ENCODE measurements at places on chromosomes 5 and 9. TPM values are rescaled to one million over a fixed set of nuclear protein-coding genes. Genes with fewer than 3 reads are reported as not detected.

Gene SH2D3C
- 0.43 TPM for total RNA-seq

DNA sequence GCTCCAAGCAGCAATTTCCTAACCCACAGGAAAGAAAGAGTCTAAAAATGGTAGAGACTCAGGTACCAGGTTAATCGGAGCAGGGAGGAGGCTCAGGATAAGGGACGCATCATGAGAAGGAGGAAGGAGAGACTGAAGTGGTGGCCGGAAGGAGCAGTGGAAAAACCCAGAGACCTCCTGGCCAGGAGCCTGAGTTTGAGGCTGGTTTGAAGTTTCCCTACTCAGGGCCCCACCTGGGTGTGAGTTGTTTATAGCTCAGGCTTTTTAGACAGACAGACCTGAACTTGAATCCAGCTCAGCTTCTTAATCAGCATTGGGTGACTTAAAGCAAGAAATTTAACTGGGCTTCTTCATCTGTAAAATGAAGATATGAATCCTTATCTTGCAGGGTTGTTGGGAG lies 11.9 kb upstream of the AQP7 start:
- DNase-seq: no peak

Gene DOCK2
- 7.3 TPM for total RNA-seq

- no peak for DNase-seq
These were observed 714.1 kb upstream of the CDH10 start for GRCh38 chr5:25358919-25359318.

Gene RAD23B
- total RNA-seq: 375 TPM

GRCh38 chr9:2655411-2655901 lies 33.9 kb downstream of the VLDLR start:
- peak; percentile 71 for DNase-seq

DNA sequence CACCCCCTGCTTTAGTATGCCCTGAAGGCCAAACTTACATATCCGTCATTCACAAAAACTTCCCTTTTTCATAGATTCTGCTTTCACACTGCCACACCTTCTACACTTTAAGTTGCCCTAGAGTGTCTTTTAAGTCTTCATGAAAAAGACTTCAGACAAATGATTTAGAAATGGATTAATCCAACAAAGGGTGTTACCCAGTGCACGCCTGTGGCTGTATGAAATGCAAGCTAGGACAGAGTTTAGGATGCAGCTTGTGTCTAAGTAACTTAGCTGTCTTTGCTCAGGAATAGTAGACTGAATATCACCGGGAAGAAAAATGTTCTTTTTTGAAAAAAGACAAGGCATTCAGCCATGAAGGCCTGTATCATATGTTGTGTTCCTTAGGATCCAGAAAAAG lies 210.0 kb downstream of the MPDZ start:
- no peak for DNase-seq

Gene NR5A1
- total RNA-seq: not detected

- DNase-seq: no peak
These were observed 19.5 kb downstream of the GFPT2 start for GRCh38 chr5:180333661-180334060.

Gene CANX
- 628 TPM for total RNA-seq

DNA sequence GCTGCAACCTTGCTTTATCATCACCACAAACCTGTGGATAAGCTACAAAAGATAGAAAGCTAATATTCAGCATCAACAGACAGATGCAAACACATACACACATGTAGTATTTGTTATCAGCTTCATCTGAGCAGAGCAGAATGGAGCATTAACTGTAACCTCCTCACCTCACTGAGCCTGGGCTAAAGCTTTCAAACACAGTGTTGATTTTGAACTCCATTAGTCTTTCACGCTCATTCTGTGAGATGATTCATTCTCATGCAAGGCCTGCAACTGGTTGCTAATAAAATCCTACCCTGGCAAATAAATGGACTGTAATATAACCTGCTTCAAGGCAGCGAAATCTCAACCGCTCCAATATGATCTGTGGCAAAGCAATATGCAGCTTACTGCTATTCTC lies 1360.6 kb upstream of the ACO1 start:
- DNase-seq: no peak

GRCh38 chr5:179526978-179527377 lies 23.4 kb upstream of the RUFY1 start:
- peak; percentile 11 for DNase-seq

Gene TUSC1
- 12.2 TPM for total RNA-seq

GRCh38 chr5:153562189-153562588 lies 71.7 kb downstream of the GRIA1 start:
- peak; percentile 48 for DNase-seq

GRCh38 chr5:132025403-132025971 lies 14.0 kb upstream of the ACSL6 start:
- DNase-seq: no peak

Gene PRSS3
- total RNA-seq: 3.9 TPM

- DNase-seq: no peak
These were observed 26.8 kb upstream of the SLC12A7 start for GRCh38 chr5:1138445-1139245.

- DNase-seq: no peak
These were observed 3.2 kb downstream of the GRPEL2 start for GRCh38 chr5:149348518-149348917.

GRCh38 chr9:36276781-36277181 lies 18.5 kb upstream of the GNE start:
- peak; percentile 86 for DNase-seq

GRCh38 chr5:8060953-8061429 lies 192.0 kb downstream of the MTRR start:
- DNase-seq: no peak

Gene DBH
- total RNA-seq: not detected

Gene ACTBL2
- 0.97 TPM for total RNA-seq

DNA sequence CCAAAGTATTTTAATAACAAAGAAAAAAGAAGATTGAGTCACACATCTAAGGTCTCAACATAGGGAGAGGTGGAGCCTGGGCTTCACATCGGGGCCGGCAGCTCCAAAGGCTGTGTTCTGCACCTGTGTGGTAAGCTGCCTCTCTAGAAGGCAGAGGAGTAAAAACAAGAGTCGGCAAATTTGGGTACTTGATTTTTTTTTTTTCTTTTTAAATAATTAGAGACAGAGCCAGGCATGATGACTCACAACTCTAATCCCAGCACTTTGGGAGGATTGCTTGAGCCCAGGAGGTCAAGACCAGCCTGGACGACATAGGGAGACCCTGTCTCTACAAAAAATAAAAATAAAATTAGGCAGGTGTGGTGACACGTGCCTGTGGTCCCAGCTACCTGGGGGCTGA lies 4.7 kb downstream of the URM1 start:
- DNase-seq: no peak

GRCh38 chr5:134813827-134814226 lies 31.9 kb upstream of the C5orf24 start:
- DNase-seq: no peak

GRCh38 chr5:172546196-172546595 lies 91.9 kb upstream of the SH3PXD2B start:
- no peak for DNase-seq

Gene ENTPD2
- not detected for total RNA-seq

DNA sequence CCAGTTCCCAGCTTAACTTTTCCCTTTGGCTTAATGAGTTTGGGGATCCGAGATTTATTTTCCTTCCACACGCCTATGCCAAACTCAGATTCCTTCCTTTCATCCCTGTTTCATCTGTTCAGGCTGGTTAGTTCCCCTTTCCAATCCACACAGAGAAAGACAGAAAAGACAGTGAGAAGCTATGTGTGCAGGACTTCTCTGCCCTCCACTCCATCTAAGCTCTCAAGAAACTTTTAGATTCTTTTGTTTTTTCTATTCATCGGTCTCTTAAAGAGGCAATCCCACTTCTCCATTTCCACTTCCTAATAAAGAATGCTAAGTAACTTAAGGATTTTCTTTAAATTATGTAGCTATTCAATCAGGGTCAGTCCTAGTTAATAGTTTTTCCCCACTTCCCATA lies 11.2 kb downstream of the ITGA1 start:
- DNase-seq: no peak

GRCh38 chr9:109972026-109972882 lies 192.3 kb downstream of the PALM2AKAP2 start:
- DNase-seq: no peak

- DNase-seq: no peak
These were observed 174.6 kb upstream of the PANK3 start for GRCh38 chr5:168753691-168754254.

Gene TEK
- 25.8 TPM for total RNA-seq

- no peak for DNase-seq
These were observed 45.5 kb downstream of the GALNT10 start for GRCh38 chr5:154236011-154236410.

Gene GLRA1
- total RNA-seq: not detected

GRCh38 chr5:74623006-74623611 lies 17.4 kb downstream of the ENC1 start:
- DNase-seq: no peak

DNA sequence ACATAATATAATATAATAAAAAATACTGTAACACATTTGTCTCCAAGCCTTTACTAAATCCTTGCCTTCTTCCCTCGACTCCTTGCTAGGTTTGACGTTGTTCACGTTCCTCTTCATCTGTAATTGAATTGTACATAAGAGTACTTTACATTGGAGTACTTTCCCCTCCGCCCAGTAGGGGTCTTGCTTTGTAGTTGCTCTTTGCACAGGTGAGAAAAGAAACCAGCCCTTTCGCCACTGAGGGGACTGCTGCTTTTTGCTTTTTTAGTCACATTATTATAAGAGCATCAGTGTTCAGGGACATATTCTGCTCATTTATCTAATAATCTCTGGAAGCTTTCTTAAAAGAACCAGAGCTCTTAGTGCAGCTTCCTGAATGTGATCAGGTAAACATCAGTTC lies 115.0 kb downstream of the CETN3 start:
- no peak for DNase-seq

GRCh38 chr9:88722753-88723152 lies 187.8 kb downstream of the NXNL2 start:
- no peak for DNase-seq

DNA sequence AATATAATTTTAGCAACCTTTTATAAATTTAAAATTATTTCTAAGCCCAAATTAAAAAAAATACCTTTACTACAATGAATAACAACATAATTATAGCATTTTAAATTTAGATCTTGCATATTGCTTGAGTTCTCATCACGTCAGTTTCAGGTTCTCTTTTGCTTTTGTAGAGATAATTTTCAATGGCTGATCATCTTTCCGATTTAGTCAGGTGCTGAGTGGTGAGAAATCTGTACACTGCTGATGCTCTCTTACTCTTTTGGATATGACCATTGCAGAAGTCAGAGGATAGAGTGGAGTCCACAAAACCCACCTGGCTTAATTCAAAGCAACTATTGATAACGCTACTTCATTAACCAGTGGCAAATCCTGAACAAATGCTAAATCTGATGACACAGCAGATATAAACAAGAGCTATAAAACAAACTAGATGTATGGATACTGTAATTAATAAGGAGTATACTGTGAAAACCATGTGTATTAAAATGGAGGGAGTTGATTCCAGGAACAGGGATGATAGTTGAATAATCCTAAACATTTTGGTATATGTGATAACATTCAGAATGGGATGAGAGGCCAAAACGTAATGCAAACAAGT lies 394.8 kb downstream of the CSNK1G3 start:
- DNase-seq: no peak

Gene C5orf46
- total RNA-seq: 4.8 TPM

Gene HEMGN
- not detected for total RNA-seq

Gene SPINK9
- not detected for total RNA-seq

- DNase-seq: peak; percentile 30
These were observed 72.7 kb upstream of the SPATA31D4 start for GRCh38 chr9:81855538-81855937.
